ENCODE measurements at places on chromosomes 2 and 18.
A peak's percentile ranks its signal among the peaks of the same experiment; 100 is the strongest.

GRCh38 chr18:49778826-49779465, 34.4 kb downstream of the ACAA2 start:
- DNase-seq = no peak

DNA sequence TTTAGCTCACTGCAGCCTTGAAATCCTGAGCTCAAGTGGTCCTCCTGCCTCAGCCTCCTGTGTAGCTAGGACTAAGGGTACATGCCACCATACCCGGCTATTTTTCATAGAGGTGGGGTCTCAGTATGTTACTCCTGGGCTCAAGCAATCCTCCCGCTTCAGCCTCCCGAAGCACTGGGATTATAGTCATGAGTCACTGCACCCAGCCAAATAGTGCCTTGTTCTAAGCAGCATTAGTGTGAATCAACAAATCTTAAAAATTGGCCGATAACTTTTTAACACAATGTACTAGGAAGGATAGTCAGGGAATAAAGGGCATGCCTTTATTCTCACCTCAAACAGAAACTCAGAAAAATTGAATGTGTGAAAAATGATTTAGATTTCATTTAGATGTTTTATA, 51.6 kb downstream of the XRCC5 start:
- DNase-seq = no peak

DNA sequence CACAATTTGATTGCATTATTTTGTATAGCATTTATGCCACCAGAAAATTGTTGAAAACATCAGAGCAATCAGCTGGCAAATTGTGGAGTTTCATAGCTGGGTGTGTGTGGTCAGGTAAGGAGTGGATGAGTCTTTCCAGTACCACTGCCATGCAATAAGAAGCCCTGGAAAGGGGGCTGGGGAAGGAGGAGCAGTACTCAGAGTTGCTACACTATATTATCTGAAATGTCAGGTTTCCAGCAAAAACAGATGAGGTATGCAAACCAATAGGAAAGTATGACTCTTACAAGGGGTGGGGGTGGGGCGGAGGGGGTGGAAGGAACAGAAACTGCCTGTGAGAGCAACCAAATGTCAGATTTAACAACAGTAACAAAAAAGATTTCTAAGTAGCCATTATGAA, 112.2 kb downstream of the SOS1 start:
- DNase-seq = no peak

DNA sequence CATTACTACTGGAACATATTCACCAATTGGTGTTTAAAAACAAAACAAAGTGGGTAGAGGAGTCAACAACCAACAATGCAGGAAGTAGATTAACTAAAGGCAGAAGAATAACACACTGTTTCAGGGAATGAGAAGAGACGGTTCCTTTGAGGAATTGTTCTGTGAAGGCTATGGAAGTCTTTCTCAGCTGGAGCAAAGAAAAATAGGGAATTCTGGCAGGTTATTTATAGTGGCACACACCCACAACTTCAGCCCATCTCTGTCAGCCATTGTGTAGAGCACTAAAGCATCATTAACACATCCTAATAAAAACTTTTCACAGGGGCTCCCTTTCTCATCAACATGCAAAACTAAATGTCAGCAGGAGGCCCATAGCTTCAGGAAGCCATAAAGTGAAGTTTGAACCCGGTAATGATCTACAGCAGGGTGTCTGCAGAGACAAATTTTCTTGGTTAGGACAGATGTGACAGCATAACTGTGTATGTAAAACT, 113.6 kb downstream of the CDH2 start:
- DNase-seq = no peak

DNA sequence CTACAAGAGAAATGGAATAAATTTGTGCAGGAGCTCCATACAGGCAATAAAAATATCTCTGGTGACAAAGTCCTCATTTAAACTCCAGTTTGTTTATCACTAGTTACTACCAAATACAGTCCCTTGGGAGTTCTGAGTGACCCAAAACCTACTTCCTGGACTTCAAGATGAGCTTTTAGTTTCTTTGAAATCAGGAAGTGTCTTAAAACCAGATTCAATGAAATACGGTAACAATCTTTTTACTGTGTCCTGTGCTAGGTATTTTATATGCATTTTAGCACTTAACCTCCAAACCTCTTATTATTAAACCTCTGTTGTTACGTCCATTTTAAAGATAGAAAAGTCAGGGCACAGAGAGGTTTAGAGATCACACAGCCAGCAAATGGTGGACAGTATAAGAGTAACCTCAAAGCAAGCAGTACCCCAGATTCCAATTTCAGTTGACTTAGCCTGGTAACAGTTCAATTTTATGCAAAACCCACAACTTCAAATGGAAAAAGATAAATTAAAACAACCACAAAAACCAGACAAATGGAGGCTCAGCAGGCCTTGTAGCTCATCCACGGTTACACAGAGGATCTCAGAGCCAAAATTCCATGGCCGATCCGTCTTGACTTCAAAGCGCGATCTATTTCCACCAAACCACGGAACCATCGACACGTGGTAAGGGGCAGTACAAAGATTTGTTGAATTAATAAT, 1.3 kb upstream of the KCMF1 start:
- no peak for DNase-seq

- DNase-seq = no peak
These were observed 983.2 kb upstream of the CDH2 start for GRCh38 chr18:29160170-29160569.

DNA sequence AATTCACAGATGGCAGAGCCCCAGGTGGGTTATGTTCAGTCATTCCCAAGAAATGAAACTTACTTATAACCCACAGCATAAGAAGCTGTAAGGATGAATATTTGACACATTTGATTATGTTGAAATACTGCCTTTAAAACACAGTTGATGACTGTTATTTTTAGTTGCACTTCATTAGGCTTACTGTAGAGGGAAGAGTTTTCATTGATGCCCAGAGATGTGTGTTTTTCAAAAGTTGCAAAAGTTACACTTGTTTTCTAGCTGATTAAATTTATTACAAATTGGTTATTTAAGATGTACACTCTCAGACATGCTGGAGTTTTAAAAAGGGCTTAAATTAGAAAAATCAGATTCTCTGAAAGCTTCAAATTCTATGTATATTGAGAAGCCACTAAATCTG, 506.1 kb downstream of the PARD3B start:
- no peak for DNase-seq

DNA sequence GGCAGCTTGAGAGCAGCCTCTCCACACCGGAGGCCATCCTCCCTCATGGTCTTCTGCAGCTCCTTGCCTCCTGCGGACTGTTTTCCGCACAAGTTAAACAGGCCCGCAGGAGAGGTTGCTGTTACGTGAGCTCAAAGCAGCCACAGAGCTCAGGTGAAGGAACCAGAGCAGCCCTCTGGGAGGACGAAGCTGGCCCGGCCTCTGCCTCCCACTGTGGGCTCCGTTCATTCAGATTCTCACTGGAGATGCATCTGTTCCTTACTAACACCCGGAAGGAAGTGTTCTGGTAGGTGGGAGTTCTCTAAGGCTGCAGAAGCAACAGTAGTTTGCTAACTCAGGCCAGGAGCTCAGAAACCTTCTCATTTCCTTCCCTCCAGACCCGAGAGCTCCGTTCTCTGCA, 10.9 kb downstream of the DIPK1C start:
- no peak for DNase-seq

- peak; percentile 48 for DNase-seq
These were observed 65.8 kb downstream of the SUMO1 start for GRCh38 chr2:202172439-202173211.

GRCh38 chr2:148896136-148896535, 21.1 kb downstream of the KIF5C start:
- DNase-seq = no peak

DNA sequence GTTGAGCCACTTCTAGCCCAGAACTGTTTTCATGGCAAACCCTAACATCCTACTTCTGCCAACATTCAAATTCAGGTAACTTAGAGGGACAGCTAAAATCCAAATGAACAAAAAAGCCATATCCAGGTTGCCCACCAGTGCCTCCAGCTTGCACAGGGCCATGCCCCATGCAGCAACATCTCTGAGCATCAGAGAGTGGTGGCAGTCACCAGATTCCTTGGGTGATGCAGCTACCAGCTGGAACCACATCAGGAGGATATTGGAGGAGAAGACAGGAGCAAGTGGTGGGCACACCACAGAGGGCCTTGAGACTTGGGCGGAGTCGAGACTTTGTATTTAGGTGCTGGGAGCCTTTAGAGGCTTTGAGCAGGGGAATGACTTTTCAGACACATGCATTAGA, 50.5 kb downstream of the SDC1 start:
- no peak for DNase-seq

DNA sequence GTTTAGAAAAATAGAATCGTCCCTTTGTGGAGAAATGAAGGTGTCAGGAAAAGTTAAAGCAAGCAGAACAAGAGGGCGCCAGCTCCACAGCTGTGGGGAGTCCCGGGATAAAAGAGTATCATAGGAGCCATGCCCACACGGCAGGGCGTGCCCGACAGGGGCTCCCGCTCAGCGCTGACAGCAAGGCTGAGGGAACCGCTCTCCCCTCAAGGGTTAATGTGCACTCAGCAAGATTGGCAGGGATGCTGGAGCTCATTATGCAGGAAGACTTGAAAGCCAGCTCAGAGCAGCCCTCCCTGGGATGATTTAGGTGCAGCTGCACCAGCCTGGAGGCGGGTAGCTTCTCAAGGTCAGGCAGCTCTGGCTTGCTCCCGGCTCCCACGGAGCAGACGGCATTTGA, 500.2 kb downstream of the EIPR1 start:
- DNase-seq = no peak

- DNase-seq = no peak
These were observed 32.0 kb downstream of the CDH19 start for GRCh38 chr18:66571845-66572244.

- DNase-seq = no peak
These were observed 275.2 kb downstream of the IRS1 start for GRCh38 chr2:226524381-226524843.

DNA sequence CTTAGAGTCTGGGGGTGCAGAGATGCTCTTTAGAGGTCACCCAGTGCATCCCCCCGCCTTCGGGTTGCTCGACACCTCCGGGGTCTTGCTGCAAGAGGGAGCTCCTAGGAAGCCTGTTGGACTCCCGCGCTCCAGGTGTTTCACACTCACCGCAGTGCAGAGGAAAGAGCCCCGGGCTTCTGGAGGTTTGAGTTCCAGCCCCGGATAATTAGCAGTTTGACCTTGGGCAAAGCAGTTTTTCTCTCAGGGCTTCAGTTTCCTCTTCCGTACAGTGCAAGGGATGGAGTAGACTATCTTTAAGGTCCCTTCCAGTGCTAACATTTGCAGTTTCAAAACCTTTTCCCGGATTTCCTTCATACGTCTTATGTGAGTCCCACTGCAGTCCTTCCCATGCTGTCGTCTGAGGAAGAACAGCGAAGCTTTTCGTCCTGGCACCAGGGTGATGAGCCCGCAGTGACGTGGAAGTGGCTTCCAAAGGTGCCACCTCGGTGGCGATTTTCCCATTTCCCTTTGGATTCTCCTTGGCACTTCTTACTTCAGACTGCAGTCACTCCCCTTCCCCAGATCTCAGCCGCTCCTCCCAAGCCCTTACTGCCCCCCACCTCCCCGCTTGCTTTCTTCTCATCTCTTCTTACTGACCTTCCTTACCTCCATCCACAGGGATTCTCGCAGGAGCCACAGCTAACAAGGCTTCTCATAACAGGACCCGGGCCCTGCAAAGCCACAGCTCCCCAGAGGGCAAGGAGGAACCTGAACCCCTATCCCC, 585 bp downstream of the PNKD start:
- no peak for DNase-seq

DNA sequence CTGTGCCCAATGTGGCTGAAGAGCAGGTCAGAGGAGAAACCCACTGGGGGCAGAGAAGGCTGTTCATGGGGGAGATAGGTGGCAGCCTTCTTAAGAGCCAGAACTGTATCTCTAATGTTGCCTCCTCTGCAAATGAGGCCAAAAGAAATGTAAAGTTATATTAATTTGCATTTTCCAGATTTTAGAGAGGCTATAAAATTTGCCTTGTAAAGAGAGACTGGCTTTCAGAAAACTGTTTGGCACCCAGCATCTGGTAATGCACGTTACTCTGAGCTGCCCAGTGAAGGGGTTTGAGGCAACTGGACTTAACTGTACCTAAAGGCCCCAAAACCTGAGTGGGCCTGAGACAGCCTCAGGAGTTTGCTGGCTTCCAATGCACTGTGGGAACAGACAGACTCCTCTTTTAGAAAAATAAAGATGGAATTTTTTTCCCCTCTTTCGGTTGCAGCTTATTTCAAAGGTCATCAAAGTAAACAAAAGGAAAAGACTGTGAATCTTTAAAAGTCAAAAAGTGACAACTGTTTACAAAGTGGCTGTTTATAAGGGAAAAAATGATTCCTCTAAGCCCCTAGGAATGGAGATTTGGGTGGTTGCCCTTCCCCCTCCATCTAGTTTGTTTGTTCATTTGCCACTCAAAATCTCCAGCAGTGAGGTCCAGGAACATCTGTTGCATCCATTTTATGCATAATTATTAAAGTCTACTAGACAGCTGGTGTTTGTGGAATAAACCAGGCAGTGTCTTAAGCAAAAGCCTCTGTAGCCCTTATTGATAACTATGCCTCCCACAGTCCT, 132.2 kb upstream of the ZFP36L2 start:
- no peak for DNase-seq

GRCh38 chr2:109129356-109129920, 433 bp downstream of the SH3RF3 start:
- no peak for DNase-seq

- DNase-seq = no peak
These were observed 38.1 kb upstream of the SCLY start for GRCh38 chr2:238022594-238023157.

- DNase-seq = no peak
These were observed 270.0 kb downstream of the AGAP1 start for GRCh38 chr2:235763816-235764215.

DNA sequence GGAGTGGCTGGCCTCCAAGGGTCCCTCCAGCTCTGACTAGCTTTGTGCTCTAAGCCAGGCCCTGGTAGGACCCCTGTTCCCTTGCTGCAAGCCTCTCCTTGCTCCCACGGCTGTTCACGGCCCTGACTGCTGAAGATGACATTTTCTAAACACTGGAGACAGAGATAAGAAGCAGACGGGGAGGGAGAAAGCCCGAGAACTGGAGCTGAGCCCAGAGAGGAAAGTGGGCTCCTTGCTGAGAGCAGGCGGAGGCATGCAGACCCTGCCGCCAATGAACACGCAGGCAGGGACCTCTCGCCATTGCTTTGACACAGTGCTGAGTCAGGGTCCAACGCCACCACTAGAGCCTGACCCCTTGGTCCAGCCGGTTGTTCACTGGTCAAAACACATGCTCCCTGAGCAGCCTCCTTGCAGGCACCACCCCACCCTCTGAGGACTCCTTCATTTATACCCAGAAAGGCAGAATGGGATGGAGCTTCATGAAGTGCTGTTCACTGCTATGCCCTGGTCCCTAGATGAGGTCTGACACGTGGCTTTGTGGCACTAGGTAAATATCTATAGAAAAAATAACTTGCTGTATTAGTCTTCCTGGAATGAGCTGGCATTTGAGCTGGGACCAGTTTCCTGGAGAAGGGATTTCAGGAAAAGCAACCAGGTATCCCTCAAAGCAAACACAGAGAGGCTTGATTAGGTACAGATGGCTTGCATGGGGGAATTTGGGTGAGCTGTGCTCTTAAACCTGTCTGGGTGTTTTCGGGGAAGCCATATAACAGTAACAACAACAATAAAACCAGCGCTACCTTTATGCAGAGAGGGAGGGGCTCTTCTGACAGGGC, 65.7 kb downstream of the MCFD2 start:
- no peak for DNase-seq

- no peak for DNase-seq
These were observed 39.5 kb downstream of the RRM2 start for GRCh38 chr2:10161961-10162441.
